ENCODE measurements at places on chromosomes 6 and 20.

GRCh38 chr6:50187351-50187921 is 137.7 kb upstream of the DEFB112 start:
- DNase-seq: no peak

DNA sequence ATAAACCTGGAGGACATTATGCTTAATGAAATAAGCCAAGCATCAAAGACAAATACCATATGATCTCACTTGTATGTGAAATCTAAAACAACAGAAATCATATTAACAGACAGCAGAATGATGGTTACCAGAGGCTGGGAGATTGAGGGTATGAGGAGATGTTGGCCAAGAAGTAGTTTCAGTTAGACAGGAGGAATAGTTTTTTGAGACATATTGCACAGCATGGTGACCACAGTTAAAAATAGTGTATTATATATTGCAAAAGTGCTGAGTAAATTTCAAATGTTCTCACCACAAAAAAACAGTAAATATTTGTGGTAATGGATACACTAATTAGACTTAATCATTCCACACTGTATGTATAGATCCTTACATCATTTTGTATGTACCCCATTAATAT is 1.8 kb downstream of the GABRR1 start:
- no peak for DNase-seq

GRCh38 chr20:41619360-41620100 is 1.4 kb upstream of the CHD6 start:
- peak; percentile 36 for DNase-seq

DNA sequence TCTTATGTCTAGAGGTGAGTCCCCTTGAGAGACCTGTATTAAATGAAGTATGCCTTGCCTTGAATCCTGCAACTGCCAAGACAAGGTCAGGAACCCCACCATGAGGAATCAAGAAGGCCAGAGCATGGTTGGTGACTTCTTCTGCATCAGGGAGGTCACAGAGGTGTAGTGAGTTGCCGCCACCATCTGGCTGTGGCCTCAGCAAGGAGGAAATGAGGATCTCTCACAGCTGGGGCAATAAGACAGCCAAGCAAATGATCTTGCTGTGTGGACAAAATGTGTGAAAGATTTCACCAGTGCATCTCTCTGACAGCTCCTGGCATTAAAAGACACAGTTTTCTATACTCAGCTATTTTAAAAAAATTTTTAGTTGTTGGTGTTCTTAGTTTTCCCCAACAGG is 611.0 kb downstream of the DOK5 start:
- no peak for DNase-seq

- DNase-seq: no peak
Measured at GRCh38 chr6:29619578-29620160, 13.3 kb downstream of the GABBR1 start.

- no peak for DNase-seq
Measured at GRCh38 chr20:17377231-17377630, 150.4 kb downstream of the PCSK2 start.

DNA sequence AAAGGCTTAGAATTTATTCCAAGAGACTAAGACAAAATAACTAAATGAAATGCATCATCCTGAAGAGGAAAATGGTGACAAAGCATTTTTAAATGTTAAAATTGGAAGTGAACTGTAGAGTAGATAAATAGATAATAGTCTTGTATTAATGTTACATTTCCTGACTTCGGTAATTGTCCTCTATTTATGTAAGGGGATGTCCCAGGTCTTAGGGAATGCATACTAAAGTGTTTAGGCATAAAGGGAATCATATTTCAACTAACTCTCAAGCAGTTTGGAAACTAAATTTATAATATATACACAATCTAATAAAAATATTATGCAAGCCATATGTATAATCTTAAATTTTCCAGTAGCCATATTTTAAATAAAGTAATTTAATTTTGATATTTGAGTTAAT is 159.3 kb downstream of the WDR27 start:
- no peak for DNase-seq

DNA sequence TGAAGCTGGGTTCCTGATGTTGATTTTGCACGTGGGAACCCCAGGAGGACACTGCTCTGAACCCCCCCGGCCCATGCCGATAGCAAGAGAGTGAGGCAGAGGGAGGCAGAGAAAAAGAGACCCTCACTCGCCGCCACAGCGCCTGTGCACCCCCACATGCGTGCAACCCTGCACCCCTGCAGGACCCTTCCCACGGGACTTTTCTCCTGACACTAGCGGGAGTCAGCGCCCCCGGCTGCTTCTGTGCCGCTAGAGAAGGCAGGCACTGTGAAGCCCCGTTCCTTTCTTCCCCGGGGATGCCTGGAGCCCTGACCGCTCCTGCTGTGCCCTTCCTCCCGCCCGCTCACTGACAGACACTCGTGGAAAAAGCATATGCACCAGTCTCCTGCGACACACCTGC is 67.4 kb downstream of the GMPR start:
- no peak for DNase-seq

- DNase-seq: no peak
Measured at GRCh38 chr20:62897666-62898065, 28.6 kb downstream of the DIDO1 start.

DNA sequence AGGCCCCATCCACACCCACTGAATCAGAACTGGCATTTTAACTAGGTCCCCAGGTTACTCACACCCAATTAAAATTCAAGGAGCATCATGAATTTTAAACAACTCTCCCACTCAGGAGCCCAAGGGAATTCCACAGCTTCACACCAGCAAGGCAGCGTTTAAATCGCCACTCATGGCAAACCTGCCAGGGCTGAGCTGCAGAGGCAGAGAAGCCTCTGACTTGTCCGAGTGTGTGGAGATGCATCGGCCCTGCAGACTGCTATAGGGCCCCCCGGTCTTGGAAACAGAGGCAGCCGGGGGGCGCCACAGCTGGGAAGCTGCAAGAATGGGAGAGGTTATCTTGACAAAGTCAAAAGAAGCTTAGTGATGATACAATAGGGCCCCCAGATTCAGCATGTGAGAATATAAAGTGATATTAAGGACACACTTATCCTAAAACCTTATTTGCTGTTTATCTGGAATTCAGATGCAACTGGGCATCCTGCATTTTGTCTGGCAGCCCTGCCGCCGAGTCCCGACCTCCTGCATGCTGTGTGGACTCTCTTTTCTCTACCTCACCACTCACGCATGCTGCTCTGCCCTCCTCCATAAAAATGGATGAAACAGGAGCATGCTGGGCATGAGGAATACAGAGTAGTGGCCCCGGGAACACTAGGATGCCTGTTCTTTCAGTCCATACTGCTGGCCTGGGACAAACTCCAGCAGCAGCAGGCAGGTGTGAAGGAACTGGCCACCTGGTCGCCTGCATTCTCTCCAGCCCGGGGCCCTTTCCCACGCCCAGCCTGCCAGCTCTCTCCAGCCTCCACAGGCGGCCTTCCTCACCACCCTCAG is 126.1 kb downstream of the PXDC1 start:
- no peak for DNase-seq

DNA sequence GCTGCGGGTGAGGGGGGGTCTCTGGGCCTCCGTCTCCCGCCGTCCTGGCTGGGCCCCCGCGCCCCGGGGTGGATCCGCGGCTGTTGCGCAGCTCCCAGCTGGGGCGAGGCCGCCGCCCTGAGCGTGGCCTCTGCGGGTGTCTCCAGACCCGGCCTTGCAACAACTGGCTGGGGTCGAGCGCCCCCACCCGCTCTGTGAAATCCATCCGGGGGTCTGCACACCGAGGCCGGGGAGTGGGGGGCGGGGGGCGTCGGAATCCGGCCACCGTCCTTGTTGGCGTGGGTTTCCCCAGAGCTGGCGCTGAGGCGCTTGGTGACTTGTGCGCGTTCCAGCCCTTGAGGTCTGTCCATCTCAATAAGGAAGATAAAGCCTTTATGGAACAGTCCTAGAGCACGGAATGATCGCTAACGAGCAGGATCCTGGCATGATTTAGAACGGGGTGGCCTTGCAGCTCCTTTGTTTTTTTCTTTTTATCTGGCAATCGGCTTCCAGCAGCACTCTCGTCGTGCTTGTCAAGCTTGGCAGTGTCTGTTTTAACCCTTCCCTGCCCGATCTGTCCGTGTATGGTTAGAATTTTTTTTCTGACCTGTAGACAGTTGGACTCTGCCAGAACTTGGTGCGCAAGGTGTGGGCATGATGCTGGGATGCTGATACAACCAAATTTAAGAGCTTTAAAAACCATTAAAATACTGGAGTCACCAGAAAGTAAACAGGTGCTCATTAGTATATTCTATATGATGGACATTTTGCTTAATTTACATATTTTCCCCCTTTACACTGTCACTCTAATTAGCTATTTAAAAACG is 675 bp downstream of the DSTN start:
- DNase-seq: peak; percentile 46

Measured in AG10803 (cell line).